ENCODE measurements at places on chromosomes 6 and 20.
A peak's percentile ranks its signal among the peaks of the same experiment; 100 is the strongest.

DNA sequence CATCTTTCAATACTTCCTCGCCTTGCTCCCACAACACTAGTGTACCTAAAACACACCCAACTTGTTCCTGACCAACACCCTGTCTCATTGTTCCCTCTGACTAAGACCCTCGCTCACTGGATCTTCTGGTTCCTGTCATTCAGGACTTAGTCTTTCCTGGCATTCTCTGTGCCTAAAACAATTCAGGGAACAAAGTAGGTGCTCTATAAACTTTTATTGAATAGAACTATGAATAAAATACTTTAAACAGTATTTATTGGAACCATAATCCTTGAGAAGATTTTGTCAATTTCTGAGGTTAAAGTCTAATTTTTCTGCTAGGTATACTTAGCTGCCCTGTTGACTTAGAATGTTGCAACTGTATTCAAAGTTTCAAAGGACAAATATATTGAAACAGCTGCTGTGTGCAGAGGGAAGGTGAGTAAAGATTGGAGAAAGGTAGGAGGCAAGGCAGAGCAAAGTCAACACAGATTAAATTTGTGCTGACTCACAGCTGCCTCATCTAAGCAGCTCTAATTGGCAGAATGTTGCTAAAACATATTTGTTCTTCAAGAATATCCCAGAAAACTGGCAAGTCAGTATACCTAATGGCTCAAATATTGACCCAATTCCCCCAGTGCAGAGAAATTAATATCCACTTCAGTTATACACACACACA, 37.6 kb downstream of the GSTA2 start:
- peak; percentile 95 for DNase-seq

- DNase-seq, result no peak
Observed at GRCh38 chr6:11296449-11297375, 64.2 kb upstream of the NEDD9 start.

- DNase-seq, result no peak
Observed at GRCh38 chr6:16102208-16102607, 26.7 kb upstream of the MYLIP start.

GRCh38 chr6:122717350-122717749, 62.2 kb upstream of the FABP7 start:
- no peak for DNase-seq

DNA sequence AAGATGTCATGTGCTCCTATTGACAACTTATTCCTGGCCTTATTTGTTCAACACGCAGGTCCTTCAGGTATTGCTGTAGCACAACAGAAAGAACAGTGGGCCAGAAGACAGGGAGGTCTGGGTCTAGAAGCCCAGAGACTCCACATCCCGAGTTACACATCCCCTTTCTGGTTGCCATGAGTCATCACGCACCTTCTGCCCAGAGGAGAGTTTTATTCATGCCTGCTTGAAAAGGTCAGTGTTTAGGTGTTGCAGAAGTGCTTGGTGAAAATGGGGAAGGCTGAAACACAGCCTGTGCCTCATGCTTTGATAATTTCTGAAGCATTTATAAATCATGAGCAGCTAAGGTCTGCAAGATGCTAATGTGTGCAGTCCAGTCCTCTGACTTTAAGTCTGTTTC, 256.4 kb downstream of the GMPR start:
- DNase-seq, result peak; percentile 53

DNA sequence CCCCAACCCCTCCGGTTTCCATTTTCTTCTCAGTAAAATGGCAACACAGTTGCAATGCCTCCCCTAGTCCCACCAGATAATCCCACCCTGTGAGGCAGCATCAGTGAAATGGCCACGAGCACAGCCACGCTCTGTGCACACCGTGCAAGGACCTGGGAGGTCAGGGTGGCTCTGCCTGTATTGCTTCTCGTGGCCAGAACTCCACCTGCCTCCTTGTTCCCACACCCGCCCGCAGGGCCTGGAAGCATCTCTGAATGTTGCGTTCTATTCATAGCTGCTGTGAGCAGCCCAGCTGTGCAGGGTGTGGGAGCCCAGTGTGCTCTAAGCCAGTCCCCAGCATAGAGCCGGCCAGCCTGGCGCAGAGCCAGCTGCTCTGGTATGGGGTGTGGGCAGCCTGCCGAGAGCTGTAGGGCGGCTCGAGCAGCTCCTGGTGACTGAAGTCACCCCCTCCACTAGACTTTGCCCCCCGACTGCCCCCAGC, 161.1 kb downstream of the DLL1 start:
- peak; percentile 3 for DNase-seq

GRCh38 chr6:157659536-157660271, 163.3 kb upstream of the SNX9 start:
- no peak for DNase-seq

- no peak for DNase-seq
Observed at GRCh38 chr6:15551262-15551661, 111.6 kb downstream of the DTNBP1 start.

DNA sequence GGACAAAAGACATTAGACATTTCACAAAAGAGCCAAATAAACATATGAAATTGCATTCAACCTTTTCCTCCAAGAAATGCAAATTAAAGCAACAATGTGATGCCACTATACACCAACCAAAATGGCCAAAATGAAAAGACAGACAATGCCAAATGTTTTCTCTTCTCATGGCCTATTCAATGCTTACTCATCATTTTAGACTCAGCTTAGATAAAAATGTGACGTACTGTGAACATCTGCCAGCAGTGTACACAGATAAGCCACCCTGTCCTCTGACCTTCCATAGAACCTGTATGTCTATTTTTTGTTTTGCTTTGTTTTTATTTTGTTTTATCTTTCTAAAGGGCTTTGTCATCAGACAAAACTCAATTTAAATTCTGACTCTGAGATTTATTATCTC, 385.2 kb downstream of the FRK start:
- DNase-seq, result no peak

DNA sequence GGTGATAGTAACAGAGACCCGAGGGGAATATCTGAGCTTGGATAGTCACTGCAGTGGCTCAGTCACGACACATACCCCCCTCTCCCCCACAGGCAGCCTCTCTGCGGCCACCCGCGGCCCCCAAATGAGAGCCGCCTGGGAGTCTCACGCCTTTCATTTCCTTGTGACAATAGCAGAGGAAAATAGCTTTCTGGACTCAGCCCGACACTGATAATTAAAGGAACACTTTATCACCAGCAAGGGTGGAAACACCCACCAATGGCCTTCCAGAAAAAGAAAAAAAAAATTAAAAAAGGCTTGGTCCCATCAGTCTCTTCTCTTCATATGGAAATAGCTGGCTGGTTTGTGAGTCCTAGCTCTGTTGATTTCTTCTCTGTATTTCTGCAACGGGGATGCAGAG, 35.1 kb upstream of the KCNG1 start:
- no peak for DNase-seq

GRCh38 chr20:33894798-33895197, 83.7 kb downstream of the CHMP4B start:
- no peak for DNase-seq

DNA sequence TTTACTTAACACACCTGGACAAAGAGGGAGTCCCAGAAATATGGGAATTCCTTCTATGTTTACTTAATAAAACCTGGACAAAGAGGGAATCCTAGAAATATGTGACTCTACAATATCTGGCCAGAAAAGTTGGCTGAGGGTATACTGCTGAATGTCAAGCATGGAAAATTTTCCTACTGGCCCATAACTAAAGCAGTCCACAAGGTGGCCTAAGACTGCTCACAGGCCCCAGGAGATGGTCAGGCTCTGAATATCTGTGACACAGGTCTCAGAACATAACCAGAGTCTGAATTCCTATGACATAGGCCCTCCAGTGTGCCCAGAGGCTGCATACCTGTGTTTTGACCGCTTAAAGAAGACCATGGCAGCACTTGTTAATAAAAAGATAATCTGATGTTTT, 578.2 kb upstream of the NRSN1 start:
- DNase-seq, result peak; percentile 57

GRCh38 chr20:22789676-22790075, 205.3 kb upstream of the FOXA2 start:
- no peak for DNase-seq

DNA sequence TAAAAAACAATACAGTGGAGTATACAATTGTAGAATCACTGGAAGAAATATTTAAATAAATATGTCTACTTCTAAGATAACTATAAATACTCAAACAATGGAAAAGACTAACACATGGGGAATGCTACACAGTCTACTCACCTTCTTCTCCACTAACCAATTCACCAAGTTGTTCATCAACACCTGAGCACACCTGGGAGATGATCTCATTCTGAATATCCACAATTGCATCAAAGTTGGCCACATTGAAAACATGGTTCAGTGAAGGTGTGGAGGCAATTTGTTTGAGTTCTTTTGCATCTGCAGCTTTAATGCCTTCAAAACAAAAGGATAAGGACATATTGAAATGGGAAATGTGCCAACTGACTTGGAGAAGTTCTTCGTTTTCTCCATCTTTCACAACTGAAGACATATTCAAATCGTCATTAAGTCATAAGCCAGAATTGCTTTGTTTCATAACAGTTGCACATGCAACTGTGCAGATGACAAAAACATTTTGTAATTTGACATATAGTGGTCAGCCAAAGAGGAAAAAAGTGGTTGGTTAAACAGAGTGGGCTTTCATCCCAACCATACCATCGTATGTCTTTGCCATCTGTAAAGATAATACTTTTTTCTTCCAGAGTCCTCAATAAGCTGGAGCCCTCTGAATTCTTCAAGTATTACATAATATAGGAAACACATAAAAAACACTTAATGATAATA, 17.5 kb downstream of the COL12A1 start:
- DNase-seq, result no peak
